ENCODE measurements at places on chromosomes 16 and 17.

- no peak for DNase-seq
Observed at GRCh38 chr17:67637901-67638641, 79.7 kb upstream of the NOL11 start.

- no peak for DNase-seq
Observed at GRCh38 chr17:32303781-32304288, 38.1 kb downstream of the C17orf75 start.

- no peak for DNase-seq
Observed at GRCh38 chr17:45730192-45730591, 53.9 kb upstream of the CRHR1 start.

GRCh38 chr17:33260638-33261037, 32.5 kb downstream of the ASIC2 start:
- DNase-seq = no peak

GRCh38 chr17:15398736-15399331, 57.4 kb upstream of the TEKT3 start:
- DNase-seq = no peak

- DNase-seq = no peak
Observed at GRCh38 chr17:38587203-38587602, 18.5 kb downstream of the SRCIN1 start.

DNA sequence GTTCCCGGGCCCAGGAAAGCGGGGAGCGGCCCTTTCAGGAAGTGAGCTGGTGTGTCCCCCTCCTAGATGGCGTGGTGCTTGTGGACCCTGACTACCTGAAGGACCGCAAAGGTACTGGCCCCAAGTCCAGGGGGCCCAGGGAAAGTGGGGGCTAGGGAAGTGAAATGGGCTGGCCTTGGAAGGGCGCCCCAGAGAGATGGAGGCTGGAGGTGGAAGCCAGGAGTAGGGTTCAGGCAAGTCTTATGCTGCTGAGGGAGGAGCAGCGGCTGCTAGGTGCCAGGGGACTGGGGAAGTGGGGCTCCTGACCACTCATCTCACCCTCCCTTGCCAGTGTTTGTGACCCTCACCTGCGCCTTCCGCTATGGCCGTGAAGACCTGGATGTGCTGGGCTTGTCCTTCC, 5.6 kb downstream of the ARRB2 start:
- no peak for DNase-seq

GRCh38 chr17:68289473-68289872, 1.5 kb downstream of the SLC16A6 start:
- DNase-seq = no peak

- no peak for DNase-seq
Observed at GRCh38 chr17:48589831-48590606, at the start of gene HOXB3. Gene HOXB3, minus strand, starts transcription at chr17:48590241. Its CDS starts 37,767 bp downstream, at chr17:48552474.

GRCh38 chr17:32142857-32143526, 690 bp downstream of the RHOT1 start:
- DNase-seq = peak; percentile 19

DNA sequence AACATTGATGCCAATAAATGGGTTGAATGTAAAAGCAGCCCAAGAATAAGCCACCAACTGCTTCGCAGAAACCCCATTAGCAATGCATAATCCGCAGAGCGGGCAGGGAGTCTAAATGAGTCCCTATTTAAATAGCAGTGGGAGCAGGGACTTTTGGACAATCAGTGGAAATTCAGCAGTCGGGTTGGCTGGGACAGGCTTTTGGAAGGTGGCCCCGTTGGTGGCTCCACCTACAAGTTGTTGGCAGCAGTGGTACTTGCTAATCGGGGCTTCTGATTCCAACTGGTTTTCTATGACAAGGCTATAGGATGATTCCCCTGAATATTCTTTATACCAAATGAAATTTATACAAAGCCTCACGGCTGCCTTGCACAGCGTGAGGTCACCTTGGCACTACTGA, 86.3 kb downstream of the WDR59 start:
- no peak for DNase-seq

DNA sequence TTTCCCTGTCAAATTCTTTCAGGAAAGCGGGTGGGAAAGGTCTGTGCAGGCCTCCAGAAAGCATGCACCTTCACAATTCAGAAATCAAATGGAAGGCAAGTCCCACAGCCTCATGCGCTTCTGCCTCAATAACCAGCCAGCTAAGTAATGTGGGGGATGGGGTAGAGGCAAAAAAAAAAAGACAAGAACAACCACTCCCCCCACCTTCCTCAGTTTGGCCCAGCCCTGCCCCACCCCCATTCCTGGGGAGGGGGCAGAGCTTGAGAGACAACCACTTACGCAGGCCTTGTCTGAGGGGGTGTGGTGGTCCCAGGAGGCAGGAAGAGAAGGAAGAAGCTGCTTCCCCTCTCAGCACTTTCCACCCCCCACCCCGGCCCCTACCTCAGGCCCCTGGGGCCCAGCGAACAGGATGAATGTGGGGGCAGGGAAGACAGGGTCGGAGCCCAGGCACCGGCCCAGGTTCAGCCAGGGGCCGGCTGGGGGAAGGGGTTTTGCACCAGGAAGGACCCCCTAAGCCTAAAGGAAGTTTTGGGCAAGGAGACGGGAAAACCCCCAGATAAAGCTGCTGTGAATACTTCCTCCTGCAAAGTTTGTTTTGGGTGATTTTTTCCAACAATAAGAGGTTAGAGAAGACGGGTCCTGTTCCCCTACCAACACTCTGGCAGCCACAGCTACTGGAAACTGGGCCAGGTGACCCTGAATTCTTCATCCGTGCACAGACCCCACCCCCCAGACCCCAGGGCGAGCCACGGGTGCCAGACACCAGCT, 1.2 kb downstream of the JUP start:
- DNase-seq = no peak

DNA sequence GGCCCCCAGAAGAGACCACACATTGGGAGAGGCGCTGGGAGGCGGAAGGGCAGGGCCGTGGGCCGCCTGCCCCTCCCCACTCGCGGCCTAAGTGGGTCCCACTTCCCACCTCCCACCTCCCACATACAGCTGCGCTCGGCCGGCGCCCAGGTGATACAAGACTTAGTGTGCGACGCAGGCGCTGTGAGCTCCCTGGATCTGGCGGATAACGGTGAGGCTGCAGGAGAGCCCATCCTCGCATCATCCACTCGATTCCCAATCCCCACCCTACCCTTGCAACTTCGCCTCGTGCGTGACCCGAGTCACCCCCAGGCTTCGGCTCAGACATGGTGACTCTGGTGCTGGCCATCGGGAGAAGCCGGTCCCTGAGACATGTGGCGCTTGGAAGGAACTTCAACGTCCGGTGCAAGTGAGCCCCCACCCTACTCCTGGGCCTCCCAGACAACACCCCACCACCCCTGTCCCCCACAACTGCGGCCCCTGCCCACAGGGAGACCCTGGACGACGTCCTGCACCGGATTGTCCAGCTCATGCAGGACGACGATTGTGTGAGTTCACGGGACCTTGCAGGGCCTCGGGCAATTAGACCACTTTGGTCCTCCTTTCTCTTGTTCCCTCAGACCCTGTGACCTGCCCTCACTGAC, 3.9 kb downstream of the CARMIL2 start:
- no peak for DNase-seq

GRCh38 chr16:79599256-79599836, 1.2 kb downstream of the MAF start:
- no peak for DNase-seq

- DNase-seq = peak; percentile 71
Observed at GRCh38 chr16:88469615-88470395, 16.7 kb downstream of the ZFPM1 start.

- DNase-seq = no peak
Observed at GRCh38 chr16:23035240-23035639, 114.0 kb downstream of the USP31 start.

DNA sequence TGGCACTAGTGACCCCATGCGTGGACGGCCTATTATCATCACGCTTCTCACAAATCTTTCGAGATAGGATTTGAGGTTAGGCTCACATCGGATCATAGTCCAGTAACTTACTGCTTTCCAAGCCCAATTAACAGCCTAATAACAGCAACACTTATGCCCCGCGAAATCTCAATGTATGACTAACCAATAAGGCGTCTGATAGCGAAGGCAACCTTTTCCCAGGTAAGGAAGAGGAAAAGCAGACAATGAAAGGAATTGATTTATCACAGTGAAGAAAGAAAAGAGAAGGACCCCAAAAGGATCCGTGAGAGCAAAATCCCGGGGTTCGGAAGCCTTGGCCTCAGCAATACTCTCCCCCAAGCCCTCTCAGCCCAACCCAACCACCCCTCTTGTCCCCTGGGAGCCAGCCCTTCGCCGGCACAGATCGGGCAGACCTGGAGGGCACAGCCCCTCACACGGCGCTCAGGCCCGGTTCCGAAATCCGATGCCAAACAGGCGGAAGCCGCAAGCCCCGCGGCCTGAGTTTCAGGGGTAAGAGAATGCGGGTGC, 534 bp downstream of the GPATCH8 start:
- DNase-seq = peak; percentile 3

Data from CD4-positive, alpha-beta T cell treated with Interleukin-12 subunit alpha and Interleukin-12 subunit beta, for 1 hour (primary cell).